ENCODE measurements at places on chromosomes 1 and 21. TPM values are rescaled to one million over a fixed set of nuclear protein-coding genes. Genes with fewer than 3 reads are reported as not detected.

The ZNF695 gene
- total RNA-seq, result 0.15 TPM

The FCMR gene
- total RNA-seq, result 22.7 TPM

The CCDC24 gene
- total RNA-seq, result 0.95 TPM

The STK40 gene
- 44.1 TPM for total RNA-seq

The KRTAP12-2 gene
- not detected for total RNA-seq

The FAM151A gene
- not detected for total RNA-seq

The LCK gene
- 323 TPM for total RNA-seq

The APCS gene
- not detected for total RNA-seq

The GBP7 gene
- not detected for total RNA-seq

Data from activated T-helper 17 cell treated with anti-CD3 and anti-CD28 coated beads, Interleukin-2, amount 50 U/mL, for 72 hours (primary cell).